ENCODE measurements at places on chromosomes 6 and 20.

- no peak for DNase-seq
These were observed 137.4 kb upstream of the HDAC2 start for GRCh38 chr6:114108119-114109002.

- no peak for DNase-seq
These were observed 41.3 kb upstream of the SNAP25 start for GRCh38 chr20:10177326-10177725.

DNA sequence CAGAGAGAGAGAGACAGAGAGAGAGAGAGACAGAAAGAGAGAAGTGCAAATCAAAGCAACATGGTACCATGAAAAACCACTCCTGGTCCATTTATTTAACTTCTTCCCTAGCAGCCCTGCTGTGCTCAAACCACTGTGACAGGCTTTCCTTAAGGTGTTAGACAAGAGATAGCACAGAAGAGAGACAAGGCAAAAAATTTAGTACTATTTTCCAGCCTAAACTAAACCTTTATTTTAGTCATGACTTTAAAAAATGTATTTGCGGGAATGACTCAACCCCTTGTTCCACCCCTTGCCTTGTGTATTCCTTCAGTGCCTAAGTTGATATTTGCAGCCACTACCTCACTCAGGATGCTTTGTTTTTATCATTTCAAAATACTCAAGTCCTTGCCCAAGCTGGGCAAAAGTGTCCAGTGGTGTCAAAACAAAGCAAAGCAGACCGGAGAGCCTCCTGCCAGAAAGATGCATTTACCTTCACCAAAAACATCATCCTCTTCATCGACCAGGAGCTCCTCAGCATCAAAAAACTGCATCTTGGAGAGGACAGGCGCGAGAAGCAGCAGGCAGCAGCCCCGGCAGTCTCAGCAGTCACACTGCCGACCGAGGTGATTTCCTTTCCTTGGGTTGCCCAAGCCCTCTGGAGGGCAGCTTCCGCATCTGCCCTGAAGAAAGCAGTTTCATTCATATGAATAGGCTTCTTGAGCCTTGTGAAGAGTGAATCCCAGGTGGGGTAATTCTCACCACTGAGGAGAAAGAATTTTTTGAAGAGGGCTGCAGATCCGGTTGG lies at the start of gene RIPOR2:
Gene RIPOR2, minus strand, starts transcription at position 595 of the 787 bp plus-strand sequence. Its CDS starts 62 bp downstream, at position 533.
- DNase-seq: peak; percentile 55

DNA sequence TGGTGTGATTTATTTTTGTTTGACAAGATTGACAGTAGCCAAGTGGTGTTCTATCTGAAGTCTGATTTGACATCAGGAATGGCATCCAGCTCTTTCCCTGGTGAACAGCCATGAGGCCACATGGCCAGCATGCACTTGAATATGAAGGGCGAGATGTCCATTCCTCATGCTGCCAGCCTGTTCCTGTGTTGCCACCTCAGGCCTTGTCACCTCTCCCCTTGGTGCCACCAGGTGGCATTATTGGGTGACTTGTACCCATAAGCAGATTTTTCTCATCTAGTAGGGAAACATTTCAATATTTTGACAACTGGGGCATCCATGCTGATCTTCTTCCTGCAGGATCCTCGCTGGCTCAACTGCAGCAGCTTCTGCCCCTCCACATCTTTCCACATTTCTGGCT lies 199.1 kb downstream of the ERMARD start:
- no peak for DNase-seq

GRCh38 chr20:38673725-38674091 lies 50.6 kb upstream of the SLC32A1 start:
- no peak for DNase-seq

GRCh38 chr20:52172392-52173047 lies 19.1 kb downstream of the ZFP64 start:
- no peak for DNase-seq

GRCh38 chr6:144159742-144160141 lies 9.4 kb downstream of the STX11 start:
- no peak for DNase-seq

GRCh38 chr6:64459411-64459944 lies 823.9 kb downstream of the PHF3 start:
- DNase-seq: no peak

- no peak for DNase-seq
These were observed 1.8 kb downstream of the ASCC3 start for GRCh38 chr6:100879317-100879716.

DNA sequence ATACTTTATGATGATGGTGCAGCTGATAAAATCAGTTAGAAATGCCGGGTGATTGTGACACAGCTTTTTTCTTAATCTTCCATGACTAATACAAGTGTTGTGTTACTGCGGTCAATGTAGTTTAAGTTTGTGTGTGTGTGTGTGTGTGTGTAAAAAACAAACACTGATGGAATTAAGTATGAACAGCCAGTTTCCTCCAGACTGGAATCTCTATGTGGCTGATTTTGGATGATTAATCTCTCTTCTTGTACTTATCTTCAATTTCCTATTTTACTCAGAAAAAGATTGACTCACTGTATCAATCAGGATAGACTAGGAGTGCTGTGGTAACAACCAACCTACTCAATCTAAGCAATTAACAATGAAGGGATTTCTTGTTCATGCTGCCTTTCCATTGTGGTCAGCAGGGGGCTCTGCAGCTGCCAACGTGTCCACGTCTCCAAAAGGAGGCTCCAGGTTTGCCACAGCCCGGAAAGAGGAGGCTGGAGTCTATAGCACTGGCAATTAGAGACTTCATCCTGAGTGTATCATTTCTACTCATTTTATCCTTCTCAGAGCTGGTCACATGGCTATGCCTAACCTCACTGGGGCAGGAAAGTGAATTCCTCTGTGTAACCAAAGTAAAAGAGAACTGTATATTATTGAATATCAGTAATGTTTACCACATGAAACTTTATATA lies 107.7 kb downstream of the CD109 start:
- no peak for DNase-seq

- no peak for DNase-seq
These were observed 48.9 kb upstream of the TXNDC5 start for GRCh38 chr6:7959453-7959852.

GRCh38 chr6:134245041-134245440 lies 72.9 kb downstream of the SGK1 start:
- DNase-seq: no peak

- no peak for DNase-seq
These were observed 18.1 kb downstream of the MTRES1 start for GRCh38 chr6:107045826-107046675.

DNA sequence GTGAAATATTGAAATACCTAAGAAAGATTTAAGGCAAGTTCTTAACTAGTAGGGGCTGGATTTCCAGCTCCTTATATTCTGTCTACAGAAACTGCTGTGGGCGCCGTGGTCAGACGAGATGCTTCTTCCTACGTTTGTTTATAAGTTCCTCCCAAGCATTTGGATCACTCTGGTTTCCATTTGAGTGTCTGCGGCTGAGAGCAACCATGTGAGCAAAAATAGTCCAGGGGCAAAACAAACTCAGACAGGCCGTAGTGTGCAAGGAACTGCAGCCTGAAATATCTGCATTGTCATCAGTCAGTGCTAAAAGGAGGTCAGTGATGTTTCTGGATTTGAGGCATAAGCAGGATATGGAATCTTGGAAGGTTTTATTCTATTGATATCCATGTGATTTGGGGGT lies 485.9 kb upstream of the JAG1 start:
- no peak for DNase-seq

DNA sequence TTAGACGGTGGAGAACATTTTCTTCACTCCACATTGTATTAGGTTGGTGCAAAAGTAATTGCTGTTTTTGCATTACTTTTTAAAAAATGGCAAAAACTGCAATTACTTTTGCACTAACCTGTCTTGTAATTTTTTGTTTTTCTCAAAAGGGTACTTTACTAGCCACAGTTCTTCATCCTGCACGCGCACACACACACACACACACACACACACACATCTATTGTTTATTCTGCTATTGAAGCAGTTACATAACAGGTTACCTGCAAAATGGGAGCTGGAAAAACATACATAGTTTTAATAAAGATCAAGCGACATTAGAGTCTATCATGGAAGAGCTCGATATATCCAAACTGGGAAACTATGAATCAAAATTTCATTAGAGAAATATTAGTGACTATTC lies 235.2 kb downstream of the SIM1 start:
- no peak for DNase-seq

GRCh38 chr6:21800948-21801438 lies 207.4 kb downstream of the SOX4 start:
- no peak for DNase-seq

DNA sequence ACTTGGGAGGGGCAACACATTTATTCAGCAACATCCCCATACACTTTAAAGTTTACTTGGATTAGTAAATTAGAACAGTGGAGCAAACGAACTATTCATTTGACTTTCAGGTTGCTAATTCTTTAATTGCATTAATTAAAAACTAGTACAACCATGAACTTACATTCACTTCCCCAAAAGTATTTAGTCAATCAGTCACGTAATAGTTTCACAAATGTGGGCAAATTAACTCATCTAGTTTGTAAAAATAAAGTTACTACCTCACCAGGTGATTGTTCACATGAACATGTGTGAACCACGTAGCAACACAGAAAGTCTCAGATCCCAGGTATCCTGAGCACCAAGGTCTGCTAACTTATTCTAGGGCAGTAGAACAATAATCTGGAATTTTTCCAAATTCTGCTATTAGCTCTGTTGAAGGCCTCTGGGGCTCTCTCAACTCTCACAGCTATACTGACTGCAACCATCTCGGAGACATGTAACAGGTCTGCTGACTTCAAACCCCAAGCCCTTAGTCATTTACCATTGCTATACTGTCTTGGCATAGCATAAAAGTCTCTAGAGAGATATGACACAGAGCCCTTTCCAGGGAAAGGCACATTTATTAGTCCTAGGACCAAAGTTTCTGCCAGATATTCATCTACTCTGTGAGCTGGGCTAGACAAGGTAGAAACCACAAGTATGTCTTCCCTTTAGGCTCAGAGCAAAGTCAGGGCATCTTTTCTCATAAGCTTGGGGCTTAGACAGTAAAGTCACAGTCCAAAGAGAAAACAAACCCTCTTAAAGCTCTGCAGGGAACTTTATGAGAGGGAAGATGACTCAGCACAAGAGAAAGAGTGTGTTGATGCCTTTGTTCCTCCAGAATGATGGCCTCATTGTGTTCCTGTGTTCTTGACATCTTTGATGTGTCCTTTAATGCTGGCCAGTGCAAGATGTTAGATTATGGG lies 50.9 kb upstream of the CCDC28A start:
- DNase-seq: no peak

- no peak for DNase-seq
These were observed 7.4 kb downstream of the SLC52A3 start for GRCh38 chr20:760751-761417.

- no peak for DNase-seq
These were observed 54.9 kb downstream of the ZBTB9 start for GRCh38 chr6:33508935-33509926.

GRCh38 chr6:5746759-5747130 lies 260.0 kb downstream of the NRN1 start:
- DNase-seq: no peak

DNA sequence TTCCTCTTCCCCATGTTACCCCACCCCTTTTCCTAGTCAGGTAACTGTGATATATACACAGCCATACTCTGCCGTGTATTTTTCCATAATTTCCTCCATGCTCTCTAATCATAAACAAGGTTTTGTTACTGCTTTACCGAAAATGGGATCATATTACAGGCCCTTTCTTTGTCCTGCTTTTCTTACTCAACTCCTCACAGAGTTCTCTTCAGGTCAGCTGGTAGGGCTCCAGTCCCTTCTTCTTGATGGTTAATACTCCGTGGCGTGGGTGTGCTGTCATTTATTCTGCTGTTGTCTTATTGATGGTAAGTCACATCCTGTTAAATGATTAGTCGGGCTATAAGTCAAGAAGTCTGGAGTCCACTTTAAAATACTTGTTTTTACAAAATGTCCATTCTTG lies 24.9 kb upstream of the PI16 start:
- DNase-seq: no peak

- DNase-seq: no peak
These were observed 290.3 kb upstream of the STXBP5 start for GRCh38 chr6:146913842-146914488.

DNA sequence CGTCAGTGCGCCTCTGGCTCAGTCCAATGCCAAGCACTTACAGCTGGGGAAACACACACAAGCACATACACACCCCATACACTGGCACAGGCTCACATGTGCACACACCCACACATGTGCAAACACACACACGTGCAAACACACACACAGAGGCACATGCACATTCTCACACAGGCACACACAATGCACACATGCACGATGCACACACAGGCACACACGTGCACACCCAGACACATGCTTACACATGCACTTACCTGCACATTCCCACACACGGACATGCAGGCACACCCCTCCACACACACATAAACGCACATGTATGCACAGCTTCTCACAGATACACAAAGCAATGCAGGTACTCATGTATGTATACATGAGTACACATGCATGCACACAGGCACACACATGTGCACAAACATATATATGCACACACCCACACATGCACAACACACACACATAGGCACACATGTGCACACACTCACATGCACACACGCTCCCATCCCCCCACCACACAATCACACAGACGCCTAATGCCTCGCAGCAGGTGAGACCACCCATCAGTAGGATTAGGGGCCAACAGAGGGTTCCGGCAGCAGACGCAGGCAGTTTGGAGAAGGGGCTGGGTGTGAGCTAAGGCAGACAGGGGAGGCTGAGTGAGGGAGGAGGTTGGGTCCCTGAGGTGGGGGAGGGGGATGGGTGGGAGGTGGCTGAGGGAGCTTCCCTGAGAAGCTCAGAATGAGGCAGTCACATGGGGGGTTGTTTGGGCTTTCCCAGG lies 71.2 kb upstream of the SLCO4A1 start:
- DNase-seq: no peak

- no peak for DNase-seq
These were observed 4.2 kb downstream of the PPP2R5D start for GRCh38 chr6:42988486-42989020.

DNA sequence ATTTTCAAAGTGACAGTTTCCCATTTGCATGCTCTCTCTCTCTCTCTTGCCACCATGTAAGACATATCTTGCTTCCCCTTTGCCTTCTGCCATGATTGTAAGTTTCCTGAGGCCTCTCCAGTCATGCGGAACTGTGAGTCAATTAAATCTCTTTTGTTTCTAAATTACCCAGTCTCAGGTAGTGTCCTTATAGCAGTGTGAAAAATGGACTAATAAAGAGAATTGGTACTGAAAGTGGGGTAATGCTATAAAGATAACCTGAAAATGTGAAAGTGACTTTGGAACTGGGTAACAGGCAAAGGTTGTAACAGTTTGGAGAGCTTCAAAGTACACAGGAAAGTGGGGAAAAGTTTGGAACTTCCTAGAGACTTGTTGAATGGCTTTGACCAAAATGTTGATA lies 389.8 kb downstream of the GRIK2 start:
- DNase-seq: no peak

DNA sequence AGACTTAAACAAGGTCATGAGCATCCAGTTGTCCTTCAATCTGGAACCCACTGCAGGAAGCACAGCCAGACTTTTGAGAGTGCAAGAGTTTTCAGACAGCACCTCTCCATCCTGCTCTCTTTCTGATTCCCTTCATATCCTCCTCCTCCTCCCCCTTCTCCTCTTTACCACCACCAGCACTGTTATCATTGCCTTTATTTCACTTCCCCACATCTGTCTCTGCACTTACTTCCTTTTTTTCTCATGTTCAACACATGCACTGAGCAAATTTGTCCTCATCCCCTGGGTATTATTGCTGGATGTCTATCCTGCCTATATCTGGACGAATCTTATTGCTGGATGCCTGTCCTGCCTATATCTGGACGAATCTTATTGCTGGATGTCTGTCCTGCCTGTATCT lies 554.8 kb downstream of the DHX35 start:
- DNase-seq: no peak

Data from activated T-helper 1 cell treated with anti-CD3 and anti-CD28 coated beads, Interleukin-2, amount 50 U/mL, for 16 hours (primary cell).